ENCODE measurements at places on chromosomes 1 and 21.

- DNase-seq: no peak
Observed at GRCh38 chr1:94281361-94282142, 44.2 kb upstream of the ARHGAP29 start.

DNA sequence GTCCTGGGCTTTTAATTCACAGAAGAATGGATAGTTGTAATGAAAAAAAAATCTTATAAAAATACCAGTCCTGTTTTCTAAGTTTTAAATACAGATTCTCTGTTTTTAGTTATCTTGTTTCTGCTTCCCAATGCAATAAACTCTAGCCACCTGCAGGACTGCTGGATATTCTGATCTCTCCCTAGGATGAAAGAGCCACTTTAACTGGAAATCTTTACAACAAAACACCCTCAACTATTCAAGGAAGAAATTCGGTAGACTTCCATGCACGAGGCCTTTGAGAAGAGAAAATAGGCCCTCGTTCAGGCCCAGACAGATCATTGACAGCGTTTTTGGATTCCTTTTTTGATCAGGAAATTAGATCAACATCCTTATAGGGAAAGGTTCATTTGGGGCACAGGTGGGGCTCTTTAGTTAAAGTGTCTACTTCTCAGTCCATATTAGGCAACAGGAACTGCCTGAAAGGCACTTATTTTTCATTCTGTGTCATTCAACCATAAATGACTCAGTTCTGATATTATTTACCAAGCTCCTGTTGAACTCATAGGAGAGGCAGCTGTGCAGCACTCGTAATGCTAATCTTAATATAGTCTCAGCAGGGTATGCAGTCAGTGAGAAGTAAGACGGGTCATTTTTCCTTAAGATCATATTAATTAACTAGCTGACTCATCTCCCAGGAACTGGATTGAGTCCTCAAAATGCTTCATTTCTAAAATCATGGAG, 71.1 kb upstream of the ERRFI1 start:
- DNase-seq: peak; percentile 52

DNA sequence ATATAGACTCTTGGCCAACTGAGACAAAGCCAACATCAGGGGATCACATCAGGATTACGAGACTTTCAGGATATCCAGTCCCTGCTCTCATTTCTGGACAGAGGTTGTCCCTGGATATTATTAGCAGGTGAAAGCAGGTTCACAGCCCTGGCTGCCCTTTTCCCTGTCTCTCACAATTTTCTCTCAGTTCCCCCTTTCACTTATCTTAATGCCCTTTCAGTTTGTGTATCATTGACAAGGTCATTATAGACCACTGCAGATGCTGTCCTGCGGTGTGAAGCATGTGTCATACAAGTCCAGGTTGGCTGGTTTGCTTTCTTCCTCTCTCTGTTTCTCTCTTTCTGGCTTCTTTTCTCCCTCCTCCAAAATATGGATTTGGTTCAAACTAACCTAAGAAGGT, 2.1 kb upstream of the KLHDC9 start:
- no peak for DNase-seq

GRCh38 chr1:230127105-230128054, 60.3 kb downstream of the GALNT2 start:
- no peak for DNase-seq

DNA sequence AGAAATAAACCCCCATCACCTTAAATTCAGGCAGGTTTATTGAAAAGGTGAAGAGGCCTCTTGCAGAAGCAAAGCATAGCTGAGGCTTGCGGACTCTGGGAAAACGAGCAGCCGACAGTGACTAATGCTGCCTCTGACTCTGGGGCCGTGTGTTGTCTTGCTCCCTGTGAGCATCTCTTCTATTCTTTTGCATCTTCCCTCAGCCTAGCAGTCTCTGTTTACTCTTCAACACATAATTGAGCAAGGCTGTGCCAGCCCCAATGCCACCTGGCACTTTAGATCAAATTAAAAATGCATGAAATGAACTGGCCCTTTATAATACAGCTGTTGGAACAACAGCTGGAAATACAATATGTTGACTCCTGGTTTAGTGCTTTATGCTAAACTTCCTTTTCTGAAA, 18.4 kb upstream of the REG4 start:
- DNase-seq: peak; percentile 17

DNA sequence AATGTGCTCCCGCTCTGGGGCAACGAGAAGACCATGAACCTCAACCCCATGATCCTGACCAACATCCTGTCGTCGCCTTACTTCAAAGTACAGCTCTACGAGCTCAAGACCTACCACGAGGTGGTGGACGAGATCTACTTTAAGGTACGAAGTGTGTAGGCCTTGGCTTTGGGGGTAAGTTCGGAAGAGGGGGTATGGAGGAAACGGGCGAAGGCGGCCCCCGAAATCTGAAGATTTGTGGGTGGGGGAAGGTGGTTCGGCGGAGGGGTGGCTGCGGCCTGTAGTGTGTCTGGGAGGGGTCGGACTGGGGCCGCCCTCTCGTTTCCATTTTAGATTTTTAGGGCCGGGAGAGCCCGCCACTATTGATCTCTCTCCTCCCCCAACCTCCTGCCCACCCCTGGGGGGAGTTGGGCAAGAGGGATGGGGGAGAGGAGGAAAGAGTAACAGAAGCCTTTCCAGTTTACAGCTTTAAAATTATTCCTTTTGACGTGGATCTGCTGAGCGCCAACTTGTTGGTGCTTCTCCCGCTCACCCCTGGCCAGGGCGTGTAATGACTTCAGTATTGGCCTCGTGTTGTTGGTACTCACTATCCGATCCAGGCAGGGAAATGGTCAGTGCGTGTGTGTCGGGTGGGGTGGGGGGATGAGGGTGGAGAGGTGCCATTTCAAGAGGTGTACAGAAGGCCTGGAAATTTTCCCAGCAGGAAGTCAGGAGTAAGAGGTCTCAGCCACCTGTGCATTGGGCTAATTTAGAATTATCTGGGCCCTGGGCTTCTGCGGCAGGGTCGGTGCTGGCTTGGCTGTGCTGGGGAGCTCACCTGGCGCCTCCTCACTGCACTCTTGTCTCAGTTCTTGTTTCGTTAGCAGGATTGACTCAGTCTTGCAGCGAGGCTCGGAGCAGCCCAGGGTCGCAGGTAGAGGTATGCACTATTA, 880 bp downstream of the PRPF38B start:
- DNase-seq: peak; percentile 88

GRCh38 chr1:205991237-205991636, 12.0 kb downstream of the RAB7B start:
- DNase-seq: no peak

DNA sequence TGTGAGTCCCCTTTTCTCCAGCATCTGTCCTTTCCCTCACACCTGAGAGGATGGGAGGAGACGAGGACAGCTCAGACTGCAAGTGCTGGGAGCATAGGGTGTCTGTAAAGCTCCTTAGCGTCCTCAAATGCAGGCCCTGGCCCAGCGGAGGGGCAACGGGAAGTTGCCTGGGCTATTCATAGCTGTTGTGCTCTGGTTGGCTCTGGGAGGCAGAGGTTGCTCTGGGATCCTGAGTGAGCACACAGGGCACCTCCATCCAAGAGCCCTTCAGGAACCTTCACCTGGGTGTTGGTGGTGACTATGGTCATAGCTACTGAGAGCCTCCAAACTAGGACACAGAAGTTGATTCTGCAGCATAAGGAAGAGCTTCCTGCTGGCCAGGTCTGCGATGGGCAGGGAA, 2.6 kb downstream of the PADI1 start:
- DNase-seq: no peak
